ENCODE measurements at places on chromosomes 13 and 19.

DNA sequence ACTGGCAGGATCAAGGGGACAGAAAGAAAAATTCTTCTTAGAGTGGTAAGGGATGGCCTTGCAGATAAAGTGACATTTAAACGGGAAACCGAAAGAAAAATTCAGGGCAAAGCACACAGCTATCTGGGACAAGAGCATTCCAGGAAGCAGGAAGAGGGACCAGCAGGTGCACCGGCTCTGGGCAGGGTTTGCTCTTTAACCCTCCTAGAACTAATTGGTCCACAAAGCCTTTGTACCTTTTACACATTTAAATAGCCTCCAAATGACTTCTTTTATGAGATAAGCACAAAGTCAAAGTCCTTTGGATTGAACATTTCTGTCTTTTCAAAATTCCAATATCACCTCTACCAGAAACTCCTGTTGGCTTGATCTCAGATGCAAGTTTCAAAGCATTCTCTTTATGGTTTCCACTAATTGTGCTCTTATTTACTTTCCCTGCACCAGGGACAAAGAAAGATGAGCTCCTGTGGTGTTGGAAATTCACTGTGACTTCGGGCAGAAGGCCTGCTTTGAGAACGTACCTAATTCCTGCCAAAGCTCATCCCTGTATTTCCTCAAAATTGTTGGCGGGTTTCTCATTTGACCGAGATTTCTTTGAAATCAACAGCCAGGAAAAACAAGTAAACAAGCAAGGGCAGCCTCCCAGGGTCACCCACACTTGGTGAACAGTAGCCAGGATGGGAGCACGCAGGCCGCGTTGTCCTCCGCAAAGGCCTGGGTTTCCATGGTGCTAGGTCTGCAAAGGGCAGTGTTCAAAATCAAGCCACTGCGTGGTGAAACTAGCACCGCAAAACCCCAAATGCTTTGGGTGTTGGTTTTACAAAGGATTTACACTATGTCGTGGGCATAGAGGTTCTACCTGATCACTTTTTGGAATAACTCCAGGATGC lies 98.6 kb downstream of the IRS2 start:
- no peak for DNase-seq

DNA sequence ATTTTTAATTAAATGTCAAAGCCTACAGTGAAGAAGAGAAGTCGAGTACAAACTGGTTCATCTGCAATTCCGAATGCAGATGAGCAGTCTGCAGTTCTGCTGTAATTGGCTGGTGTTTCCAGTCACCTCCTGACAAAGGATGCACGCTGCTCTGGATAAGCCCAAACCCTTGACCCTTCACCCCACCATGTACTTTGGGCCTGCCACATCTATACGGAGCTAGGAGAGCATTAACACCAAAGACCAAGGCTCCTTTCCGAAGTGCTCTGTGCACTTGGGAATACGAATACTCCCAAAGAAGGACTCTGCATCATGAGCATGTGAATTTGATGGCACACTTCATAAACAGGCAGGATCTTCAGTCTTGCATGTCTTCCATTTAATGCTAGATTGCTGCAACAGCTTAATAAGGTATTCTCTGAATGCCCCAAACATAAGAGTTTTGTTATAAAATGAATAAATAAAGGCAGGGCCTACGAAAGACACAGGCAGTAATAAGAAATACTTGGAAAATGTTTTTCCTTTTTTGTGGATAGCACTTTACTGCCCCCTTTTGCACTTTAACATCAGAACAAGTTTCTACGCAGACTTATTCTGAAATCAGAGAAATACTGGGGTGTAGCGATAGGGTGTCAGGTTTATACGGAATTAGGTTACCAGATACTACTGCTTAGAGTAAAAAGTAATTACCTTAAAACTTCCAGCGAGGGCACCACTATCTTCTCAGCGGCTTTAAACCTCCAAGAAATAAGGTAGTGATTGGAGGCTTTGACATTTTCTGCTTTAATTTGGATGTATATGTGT lies 15.0 kb downstream of the EFNB2 start:
- DNase-seq = no peak

DNA sequence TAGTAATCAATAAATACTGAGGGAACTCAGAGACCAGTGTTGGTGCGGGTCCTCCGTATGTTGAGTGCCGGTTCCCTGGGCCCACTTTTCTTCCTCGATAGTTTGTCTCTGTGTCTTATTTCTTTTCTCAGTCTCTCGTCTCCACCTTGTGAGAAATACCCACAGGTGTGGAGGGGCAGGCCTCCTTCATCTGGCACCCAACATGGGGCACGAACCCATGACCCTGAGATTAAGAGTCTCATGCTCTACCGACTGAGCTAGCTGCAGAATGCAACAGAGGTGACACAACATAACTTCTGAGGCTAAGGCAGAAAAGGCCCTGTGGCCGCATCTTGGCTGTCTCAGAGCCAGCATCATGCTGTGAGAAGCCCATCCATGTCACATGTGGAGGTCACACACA lies 5.3 kb upstream of the ZNF613 start:
- DNase-seq = no peak

- DNase-seq = no peak
Observed at GRCh38 chr13:113224486-113224885, 15.1 kb downstream of the CUL4A start.

- DNase-seq = no peak
Observed at GRCh38 chr13:77853703-77854102, 64.9 kb downstream of the EDNRB start.

DNA sequence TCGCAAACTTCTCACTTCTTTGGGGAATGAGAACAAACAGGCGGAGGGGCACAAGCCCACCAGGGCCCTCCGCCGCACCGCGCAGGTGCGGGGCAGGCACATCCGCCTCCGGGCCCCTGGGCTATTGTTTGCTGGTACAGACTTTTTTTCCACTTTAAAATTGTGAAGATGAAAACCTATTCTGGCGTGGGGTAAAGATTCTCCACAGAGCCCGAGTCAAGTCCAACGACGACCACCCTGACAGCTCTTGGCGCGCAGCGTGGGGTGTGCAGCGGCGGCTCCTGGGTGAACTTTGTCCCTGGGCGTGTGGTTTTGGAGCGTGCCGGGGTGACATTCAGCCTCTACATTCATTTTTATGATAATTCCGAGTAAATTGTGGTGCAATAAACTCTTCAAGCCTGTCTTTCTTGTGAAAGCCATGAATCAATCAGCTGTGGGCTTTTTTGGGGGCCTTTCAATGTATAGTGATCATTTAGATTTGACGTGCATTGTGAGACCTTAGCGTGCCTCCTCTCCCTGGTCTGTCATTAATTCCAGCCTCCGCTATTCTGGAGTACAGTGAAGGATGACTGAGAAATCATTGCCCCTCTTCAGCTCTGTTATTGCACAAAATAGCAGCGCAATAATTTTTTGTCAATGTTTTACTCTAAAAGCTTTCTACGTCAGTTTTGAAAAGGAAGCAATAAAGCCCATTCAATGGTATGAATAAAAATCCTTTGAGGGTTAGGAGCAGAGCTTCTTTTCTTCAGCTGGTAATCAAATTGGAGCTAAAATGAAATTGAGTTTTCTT lies 90.0 kb downstream of the TEX29 start:
- no peak for DNase-seq

DNA sequence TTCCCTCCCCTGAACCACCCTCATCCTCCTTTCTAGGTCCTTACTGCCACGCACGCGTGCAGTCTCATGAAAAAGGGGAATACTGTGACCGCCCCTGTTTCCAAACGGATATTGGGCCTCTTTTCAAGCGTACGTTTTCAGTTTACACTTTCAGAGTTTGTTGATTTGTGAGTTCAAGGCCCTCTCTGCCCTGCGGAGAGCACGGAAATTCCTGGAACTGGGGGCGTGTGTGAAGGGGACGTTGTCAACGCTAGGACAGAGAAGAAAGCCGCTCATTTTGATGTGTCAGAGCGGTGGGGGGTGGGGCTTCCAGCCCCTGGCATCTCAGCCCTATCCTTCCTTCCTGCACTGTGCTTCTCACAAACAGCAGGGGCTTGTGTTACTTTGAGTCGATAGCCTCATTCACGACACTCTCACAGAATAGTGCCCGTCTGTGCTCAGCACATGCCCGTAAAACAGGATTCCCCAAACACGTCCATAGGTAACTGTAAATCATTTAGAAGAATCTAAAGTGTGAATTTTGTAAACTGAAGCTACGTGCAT lies 137.6 kb upstream of the PEG3 start:
- DNase-seq = no peak

DNA sequence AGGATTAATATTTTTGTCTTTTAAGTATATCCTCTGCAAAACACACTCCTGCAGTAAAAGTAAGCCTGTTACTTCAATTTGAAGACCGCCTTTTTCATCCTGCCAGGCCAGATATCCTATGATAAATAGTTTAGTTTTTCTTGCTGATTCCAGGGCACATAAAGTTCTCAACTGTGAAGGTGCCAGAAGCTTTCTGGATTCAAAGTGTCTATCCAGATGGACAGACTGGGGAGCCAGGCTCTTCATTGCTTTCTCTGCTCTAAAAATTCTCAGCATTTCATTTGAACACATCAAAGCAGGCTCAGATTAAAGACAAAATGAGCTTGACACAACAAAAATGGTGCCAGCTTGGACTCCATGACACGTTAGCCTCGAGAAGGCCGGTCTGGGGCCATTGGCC lies 53.6 kb upstream of the UBL3 start:
- DNase-seq = no peak

- DNase-seq = no peak
Observed at GRCh38 chr13:36369268-36370107, 23.3 kb upstream of the SPART start.

DNA sequence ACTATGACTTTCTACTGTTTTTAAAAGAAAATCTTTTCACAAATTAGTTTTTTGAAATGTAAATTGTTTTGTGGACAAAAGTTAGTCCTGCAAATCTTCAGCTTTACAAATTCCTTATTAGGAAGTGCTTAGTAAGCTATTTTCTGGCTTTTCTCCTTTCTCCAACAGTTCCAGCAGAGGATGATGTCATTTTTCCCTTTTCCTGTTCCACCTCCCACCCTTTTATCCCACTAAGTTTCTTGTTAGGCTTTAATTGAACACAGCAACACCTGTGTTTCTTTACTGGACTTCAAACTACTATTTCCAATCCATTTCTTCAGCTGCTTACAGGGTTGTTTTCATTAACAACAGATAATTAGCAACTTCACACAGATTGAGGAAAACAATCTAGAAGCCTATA lies 389.2 kb downstream of the NDFIP2 start:
- no peak for DNase-seq

DNA sequence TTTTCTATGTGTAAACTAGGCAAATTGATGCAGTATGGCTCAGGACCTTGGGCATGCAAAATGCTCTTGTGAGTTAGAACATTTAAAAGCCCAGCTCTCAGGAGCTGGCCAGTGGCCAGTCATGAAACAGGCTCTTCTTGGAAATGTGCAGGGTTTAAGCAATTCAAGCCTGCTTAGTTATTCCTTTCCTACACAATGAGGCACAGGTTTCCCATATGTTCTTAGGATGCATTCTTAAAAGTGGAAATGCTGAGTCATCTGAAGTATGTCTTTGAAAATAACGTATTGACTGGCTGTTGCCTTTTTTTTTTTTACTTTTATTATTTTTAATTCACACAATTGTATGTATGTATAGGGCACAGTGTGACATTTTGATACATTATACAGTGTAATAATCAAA lies 300.7 kb downstream of the SLC7A1 start:
- no peak for DNase-seq

DNA sequence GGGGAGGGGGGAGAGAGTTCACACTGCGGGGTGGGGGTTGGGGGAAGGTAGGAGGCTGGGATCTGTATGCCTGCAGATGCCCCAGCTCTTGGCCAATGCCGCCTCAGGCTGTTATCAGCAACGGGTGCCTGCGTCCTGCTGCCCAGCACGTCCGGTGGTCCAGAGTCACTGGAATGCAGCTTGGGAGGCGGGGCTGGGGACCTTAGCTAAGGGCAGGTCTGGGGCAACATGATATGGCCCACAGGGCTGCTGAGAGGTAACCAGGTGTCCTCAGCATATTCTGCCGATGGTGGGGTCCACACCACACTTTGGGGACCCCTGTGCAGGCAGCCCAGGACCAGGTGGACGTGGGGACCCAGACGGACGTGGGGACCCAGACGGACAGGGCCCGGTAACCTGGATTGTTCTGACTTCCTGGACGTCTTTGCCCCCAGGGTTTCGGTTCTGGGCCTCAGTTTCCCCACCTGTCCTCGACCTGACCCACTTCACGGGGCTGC lies 668 bp upstream of the ARHGAP45 start:
- no peak for DNase-seq

GRCh38 chr13:103288114-103288513 lies 221.9 kb upstream of the SLC10A2 start:
- no peak for DNase-seq

- DNase-seq = no peak
Observed at GRCh38 chr13:114264886-114265611, 16.4 kb upstream of the UPF3A start.

DNA sequence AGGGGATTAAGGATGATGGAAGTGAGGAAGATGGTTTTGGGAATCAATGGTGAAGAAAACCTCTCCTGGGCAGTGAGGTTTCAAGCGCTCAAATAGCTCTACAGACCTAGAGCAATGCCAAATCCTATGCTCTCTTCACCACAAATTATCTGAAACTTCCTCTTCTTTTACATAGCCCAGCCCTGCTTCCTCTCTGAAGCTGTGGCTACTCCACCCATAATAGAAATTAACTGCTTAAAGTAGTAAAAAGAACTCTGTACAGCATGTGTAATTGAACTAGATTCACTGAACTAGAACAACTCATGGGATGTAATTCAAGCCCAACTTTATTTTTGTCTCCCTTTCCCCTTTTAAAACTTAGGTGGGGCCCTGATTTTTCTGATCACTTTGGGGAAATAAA lies 20.4 kb upstream of the IFT88 start:
- DNase-seq = no peak

GRCh38 chr19:3067563-3067962 lies 5.3 kb upstream of the TLE5 start:
- DNase-seq = no peak

GRCh38 chr19:1252221-1252820 lies 3.9 kb downstream of the MIDN start:
- peak; percentile 42 for DNase-seq

DNA sequence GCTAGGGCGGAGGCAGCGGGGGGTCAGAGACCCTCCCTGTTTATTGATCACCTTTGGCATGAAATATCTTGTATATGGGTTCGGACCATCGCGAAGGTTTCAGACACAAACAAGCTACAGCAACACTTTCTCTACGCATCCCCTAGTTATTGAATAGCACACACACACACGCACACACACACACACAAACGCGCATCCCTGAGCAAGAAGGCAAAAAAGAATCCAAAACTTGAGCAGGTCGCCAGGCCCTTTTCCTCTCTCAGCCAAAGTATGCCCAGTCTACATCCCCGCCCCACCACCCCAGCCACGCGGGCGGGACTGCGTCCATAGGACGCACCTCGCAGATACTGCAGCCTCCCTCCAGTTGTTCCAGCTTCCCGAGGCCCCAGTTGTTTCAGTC lies 16.0 kb downstream of the POU4F1 start:
- DNase-seq = no peak

GRCh38 chr13:108439556-108439955 lies 170.0 kb downstream of the TNFSF13B start:
- no peak for DNase-seq

DNA sequence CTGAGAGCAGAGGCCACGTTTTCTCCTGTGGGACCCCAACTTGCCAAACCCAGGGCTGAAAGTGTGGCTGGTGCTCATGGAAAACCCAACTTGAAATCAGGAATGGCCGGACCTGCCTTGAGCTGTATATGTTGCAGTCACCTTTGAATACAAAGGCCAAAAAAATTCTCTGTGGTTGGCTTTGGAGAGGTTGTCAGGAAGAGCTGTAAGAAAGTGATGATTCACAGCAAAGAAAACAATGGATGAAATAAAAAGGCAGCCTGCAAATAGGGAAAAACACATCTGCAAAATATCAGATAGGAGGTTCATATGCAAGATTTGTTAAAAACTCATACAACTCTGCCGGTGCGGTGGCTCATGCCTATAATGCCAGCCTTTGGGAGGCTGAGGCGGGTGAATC lies 715.8 kb downstream of the UQCRFS1 start:
- DNase-seq = no peak
